Non-pigmented ciliary epithelial cell (primary cell): ENCODE measurements at places on chromosomes 4 and X.

- DNase-seq: peak; percentile 1
Observed at GRCh38 chr4:137861682-137862081, 329.4 kb upstream of the PCDH18 start.

GRCh38 chr4:113462286-113462685 is 299.3 kb downstream of the CAMK2D start:
- no peak for DNase-seq

DNA sequence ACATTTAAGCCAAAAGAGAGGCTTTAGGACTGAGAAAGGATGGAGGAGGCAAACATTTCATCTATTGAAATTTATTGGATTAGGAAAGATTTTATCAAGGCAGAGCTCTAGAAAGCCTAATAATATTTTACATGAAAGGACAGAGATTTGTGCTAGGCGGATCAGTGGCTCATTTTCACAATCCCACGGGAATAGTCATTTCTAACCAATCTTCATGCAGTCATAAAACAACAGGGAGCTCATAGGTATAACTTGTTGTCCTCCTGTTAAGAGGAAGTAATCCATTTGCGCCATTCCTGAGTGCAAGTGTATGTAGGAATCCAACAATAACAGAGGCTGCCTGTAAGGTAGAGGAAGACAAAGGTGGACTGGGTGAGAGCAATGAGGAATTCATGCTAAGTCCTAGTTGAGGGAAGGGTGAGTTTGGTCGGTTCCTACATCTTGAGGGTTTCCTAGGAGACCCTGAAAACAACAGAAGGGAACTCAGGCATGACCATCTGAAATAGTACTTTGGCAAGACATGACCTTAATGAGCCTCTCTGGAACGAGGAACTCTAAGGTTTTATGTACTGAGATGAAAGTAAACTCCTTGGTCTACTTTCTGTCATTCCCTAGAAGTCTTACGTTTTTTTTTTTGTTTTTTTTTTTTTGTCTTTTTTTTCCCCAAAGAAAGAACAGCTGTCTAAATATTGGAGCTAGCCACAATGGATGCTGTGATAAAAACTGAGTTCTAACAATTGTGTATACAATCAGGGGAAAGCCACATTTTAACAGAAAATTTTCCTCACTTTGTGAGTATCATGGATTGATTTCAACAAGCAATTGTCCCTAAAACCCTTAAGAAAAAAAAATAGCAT is 89.7 kb downstream of the GEMIN8 start:
- no peak for DNase-seq

DNA sequence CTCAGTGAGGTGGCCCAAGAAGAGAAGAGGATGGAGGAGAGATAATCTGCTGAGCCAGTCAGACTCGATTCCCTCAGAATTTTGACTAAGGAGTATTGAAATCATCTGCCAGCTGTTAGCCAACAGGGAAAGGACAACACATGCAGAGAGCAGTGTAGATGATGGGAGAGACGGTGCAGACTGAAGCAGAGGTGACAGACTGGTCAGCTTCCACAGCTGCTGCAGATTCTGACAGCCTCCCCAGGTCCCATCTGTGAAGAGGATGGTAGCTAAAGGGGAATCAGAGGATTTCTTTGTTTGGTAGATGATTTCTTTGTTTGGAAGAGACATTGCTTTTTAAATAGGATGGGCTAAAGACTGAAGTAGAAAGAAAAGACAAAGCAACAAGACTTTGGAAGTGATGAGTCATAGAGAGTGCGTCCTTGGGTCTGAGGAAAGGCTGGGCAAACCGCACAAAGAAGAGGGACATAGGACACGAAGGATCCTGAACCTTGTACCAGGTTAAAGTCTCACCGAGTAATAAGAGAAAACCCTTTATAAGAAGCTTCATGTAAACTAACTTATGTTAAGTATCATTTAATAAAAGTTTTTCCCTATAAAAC is 27.6 kb downstream of the INTU start:
- no peak for DNase-seq

DNA sequence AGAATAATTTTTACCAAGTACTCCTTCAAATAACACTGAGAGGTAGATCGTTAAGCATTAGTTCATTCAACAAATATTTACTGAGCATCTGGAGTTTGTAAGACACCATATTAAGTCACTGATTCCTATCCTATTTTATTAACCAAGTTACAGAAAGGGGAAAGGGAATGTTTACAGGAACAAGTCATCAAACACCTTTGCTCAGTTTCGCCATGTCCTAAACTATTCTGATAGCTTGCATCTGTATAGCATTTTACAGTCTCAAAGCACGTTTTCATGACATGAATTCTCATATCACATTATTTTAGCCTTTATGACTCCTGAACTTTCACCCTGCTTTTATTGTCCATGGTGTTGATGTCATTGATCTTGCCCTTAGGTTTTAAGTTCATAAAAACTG is 89.2 kb downstream of the AREG start:
- DNase-seq: no peak

DNA sequence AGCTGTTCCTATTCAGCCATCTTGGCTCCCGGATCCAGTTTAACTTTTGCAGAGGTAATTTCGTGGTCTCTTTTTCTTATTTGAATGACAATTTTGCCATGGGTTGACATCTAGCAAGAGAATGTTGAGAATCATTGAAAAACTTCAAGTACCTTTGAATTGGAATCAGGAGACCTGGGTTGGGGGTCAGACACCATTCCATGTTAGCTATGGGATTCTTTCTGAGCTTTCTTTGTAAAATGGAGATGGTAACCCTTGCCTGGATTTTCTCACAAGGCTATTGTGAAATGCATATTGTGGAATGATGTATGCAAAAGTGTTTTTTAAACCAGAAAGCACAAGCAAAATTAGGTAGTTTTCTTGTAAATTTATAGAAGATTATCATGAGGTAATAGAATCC is 79.1 kb upstream of the HAND2 start:
- DNase-seq: no peak

DNA sequence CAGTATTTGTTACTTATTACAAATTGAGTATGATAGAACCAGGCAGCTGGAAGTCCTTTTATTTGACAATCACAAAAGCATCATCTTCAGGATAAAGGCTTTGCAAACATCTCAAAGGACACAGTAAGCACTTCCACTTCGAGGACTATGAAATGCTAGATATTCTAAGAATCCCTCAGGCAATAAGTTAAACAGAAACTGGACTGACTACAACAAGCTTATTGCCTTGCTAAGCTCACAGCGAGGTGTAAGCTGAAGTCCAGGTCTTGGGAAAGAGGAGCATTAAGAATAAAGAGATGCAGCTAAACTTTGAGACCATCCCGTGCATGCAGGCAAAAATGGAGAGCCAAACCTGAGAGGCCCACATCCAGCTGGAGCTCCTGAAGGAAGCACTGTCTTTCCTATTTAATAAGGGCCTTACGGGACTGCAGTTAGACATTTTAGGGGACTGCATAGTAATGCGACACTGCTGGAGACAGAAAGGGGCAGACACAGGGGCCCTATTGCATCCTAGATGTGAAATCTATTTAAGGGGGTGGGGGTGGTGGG is 38.7 kb downstream of the DCHS2 start:
- DNase-seq: no peak

DNA sequence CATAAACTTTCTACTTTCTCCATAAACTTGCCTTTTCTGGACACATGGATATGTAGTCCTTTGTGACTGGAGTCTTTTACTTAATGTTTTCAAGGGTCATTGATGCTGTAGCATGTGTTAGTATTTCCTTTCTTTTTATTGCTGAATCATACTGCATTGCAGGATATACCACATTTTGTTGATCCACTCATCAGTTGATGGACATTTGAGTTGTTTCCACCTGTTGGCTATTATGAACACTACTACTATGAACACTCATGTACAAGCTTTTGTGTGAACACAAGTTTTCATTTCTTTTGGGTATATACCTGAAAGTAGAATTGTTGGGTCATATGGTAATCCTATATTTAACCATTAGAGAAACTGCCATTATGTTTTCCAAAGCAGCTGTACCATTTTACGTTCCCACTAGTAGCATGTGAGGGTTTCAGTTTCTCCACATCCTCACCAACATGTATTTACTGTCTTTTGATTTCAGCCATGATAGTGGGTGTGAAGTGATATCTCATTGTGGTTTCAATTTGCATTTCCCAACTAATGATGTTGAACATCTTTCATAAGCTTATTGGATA is 26.3 kb upstream of the GPM6B start:
- DNase-seq: no peak

DNA sequence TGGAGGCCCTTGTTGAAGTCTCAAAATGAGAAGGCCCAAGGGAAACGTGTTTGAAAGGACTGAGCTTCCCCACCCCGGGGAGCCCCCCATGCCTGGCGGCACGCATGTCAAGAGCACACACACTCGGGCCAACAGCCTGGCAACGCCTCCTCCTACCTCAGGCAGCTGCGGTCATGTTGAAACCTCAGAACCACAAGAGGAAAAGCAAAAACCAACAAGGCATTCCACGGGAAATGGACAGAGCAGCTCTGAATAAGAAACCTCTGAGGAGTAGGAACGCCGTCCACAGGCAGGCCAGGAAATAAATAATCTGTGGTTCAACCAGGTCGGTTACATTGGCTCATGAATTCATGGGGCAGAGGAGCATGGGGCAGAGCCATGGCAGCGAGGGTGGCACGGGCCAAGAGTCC is 95.7 kb upstream of the AFAP1 start:
- peak; percentile 50 for DNase-seq

DNA sequence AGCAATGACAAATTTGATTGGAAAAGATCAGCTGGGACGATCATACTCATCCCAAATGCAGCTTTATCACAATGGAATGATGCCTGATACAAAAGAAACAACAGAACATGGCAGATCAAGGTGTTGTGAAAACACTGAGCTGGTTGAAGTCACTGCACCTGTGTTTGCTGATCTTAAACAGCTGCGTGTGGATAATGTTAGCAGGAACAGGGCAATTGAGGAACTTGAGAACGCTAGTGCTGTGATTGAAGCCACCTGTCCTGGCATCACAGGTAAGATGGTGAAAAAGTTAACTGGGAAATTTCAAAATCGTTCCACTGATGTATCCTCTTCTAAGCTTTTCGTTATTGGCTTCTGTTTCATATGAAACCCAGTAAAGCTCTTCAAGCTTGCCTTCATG is 27.4 kb upstream of the SOD3 start:
- no peak for DNase-seq

DNA sequence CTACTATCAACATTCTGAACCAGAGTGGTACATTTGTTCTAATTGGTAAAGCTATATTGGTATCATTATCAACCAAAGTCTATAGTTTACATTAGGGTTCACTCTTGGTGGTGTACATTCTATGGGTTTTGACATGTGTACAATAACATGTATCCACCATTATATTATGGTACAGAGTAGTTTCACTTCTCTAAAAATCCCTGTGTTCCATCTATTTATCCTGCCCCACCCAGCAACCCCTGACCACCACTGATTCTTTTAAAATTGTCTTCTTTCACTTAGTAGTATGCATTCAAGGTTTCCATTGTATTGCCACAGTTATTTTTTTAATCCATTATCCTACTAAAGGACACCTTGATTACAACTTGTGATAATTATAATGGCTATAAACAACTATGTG is 15.3 kb upstream of the TMPRSS11D start:
- no peak for DNase-seq

DNA sequence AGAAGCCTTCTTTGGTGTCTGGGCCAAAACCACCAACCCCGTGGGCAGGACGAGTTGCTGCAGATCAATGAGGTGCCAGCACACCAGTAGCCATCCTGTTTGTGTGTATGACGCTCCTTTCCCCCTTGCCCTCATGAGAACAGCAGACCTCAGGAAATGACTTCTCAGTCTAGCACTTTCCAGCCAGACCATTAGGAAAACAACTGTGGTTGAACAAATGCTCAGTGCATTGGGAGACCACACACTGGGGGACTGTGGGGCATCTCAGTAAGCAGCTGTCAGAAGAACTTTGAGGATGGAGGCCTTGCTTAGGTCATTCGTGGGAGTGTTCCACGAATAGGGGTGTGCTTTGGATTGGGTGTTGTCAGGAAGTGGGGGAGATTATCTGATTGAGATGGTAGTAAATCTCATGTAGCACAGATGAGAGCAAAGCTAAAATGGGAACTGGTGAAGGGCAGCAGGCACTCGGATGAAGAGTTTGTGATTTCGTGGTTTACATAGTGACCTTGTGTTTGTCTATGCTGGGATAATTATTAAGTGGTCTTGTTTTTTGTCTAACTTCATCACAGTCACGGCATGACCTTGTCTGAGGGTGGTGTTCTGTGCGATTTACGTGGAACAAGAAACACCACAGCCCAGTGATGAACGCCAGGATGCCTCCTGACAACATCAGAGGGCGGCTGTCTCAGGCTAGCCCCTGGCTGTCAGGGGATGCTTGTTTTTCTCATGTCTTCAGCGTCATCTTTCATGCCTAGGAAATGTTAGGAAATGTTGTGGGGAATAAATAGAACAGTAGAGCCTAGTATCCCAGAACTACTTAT is 70.1 kb downstream of the USP46 start:
- DNase-seq: peak; percentile 97

- DNase-seq: no peak
Observed at GRCh38 chrX:20046223-20046622, 55.4 kb upstream of the BCLAF3 start.

- no peak for DNase-seq
Observed at GRCh38 chrX:139538907-139539790, 8.6 kb downstream of the F9 start.

GRCh38 chrX:125926295-125926694 is 239.8 kb downstream of the DCAF12L2 start:
- no peak for DNase-seq

- no peak for DNase-seq
Observed at GRCh38 chrX:11665168-11666111, at the start of gene ARHGAP6. ARHGAP6 (minus strand) TSS chrX:11665920; CDS start chrX:11664828, 1,092 bp downstream.

- DNase-seq: no peak
Observed at GRCh38 chr4:150699599-150699998, 117.6 kb downstream of the MAB21L2 start.

DNA sequence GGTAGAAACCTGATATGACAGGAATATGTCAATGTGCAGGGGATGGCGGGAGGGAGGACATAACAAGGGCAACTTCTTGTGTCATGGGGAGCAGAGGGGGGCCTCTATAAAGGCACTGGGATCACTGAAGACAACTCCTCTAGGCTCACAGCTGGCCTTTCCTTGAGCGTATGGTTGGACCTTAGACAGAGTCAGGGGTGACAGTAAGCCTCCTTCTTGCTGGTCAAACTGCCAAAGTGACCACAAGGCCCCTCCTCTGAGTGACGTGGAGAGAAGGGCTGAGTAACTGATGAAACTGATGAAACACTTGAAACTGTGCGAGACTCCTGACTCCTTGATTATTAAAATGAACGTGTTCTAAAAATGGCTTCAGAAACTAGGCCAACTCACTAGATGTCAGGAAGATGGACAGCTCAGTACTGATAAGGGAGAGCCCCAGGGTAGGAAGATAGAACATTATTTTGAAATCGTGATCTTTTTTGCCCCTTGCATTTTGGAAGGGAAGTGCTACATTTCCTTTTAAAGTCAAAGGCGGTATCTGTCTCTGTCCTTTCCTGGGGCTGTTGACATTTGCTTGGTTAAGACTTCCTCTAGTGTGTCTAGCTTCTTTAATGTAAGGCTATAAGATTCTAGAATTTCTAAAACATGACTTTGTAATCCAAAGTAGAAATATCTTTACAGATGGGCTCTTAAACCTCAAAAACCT is 1.6 kb downstream of the RAB33A start:
- no peak for DNase-seq
